ENCODE measurements at places on chromosomes 13 and 19.

DNA sequence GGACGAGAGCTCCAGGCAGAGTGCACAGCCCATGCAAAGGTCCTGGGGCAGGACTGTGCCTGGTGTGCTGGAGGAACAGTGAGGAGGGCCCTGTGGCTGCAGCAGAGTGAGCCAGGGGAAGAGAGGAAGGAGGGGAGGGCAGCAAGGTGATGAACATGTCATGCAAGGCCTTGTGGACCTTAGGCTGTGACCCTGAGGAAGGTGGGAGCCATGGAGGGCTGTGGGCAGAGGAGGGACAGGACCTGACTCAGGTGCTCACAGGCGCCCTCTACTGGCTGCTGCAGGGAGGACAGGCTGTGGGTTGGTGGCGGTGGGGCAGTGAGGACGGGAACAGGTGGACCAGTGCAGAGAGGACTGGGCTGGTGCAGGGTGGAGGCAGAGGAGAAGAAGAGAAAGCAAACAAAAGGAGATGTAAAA is 170.3 kb downstream of the PTPRS start:
- no peak for DNase-seq

GRCh38 chr13:79435561-79435990 is 29.5 kb upstream of the RBM26 start:
- DNase-seq = no peak

- DNase-seq = no peak
These were observed 11.2 kb downstream of the AP3D1 start for GRCh38 chr19:2140138-2140569.

GRCh38 chr19:45934551-45935230 is 20.1 kb upstream of the NANOS2 start:
- no peak for DNase-seq

DNA sequence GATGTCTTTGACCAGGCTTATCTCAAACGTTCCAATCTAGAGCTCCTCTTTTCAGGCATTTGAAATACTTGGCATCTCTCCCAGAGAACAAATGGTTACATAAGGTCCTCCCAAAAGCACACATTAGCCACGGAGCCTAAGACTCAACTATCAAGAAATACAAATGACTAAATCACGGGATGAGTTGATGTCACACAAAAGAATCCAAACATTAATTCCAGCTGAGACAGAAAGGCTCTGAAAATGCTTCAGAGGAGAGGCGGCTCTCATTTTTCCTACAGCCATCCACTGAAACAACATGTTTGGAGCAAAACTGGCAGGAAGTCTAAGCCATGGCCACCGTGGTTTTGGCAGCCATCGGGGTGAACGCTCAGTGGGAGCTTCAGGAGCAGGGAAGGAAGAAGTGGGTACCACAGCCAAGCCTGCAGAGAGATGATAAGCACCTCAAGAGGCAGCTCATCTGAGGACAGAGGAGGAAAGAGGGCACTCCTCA is 122.5 kb downstream of the STK24 start:
- peak; percentile 94 for DNase-seq

DNA sequence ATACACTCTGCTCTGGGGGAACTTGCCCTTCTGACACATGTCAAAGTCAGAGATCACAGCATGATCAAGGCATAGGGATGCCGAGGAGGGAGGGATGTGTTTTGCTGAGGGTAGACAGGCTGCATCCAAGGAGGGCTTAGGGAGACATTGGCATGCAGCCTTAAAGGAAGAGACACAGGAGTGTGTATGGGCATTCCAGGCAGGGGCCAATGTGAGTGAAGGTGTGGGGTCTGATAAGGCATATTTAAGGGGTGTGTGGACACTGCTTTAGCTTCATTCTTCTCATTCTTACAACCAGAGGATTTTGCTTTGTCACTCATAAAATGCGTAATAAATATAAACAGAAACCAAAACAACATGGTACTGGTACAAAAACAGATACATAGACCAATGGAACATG is 193.4 kb downstream of the RGCC start:
- no peak for DNase-seq

Measured in DMS79 (cell line).